Smooth muscle cell of the pulmonary artery (primary cell): ENCODE measurements at places on chromosomes 6 and 20. TPM values are rescaled to one million over a fixed set of nuclear protein-coding genes. Genes with fewer than 3 reads are reported as not detected.

SRMS gene
- not detected in 2 replicates for total RNA-seq

MKKS gene
- 10.7 and 13.7 TPM in 2 replicates for total RNA-seq

OR5V1 gene
- total RNA-seq = not detected in 2 replicates

ELOVL4 gene
- 5.4 and 7.0 TPM in 2 replicates for total RNA-seq

BMP5 gene
- 0.03 and 1.8 TPM in 2 replicates for total RNA-seq

ABCF1 gene
- 43.7 and 55.0 TPM in 2 replicates for total RNA-seq

NNAT gene
- 0.66 TPM in 1 of 2 replicates, not detected in the other for total RNA-seq

CALHM6 gene
- 1.5 and 1.9 TPM in 2 replicates for total RNA-seq

NKX2-2 gene
- not detected in 2 replicates for total RNA-seq

RHAG gene
- not detected in 2 replicates for total RNA-seq

FAXC gene
- total RNA-seq = 0.26 and 0.59 TPM in 2 replicates

OTOR gene
- total RNA-seq = not detected in 2 replicates

TMEM170B gene
- 1.8 and 2.2 TPM in 2 replicates for total RNA-seq

BAG2 gene
- total RNA-seq = 16.5 and 16.6 TPM in 2 replicates

CAP2 gene
- total RNA-seq = 12.3 and 17.9 TPM in 2 replicates

SCUBE3 gene
- 11.8 and 153 TPM in 2 replicates for total RNA-seq

BPIFB1 gene
- total RNA-seq = 0.07 TPM in 1 of 2 replicates, not detected in the other

TMEM244 gene
- total RNA-seq = not detected in 2 replicates

KIAA1755 gene
- 4.7 and 5.9 TPM in 2 replicates for total RNA-seq

GNMT gene
- 0.13 and 0.36 TPM in 2 replicates for total RNA-seq

POM121L2 gene
- total RNA-seq = not detected in 2 replicates

SLC35F1 gene
- total RNA-seq = 0.07 TPM in 1 of 2 replicates, not detected in the other

ISM1 gene
- total RNA-seq = under 0.01 and 0.07 TPM in 2 replicates

PKIB gene
- 6.5 and 35.7 TPM in 2 replicates for total RNA-seq

CD109 gene
- total RNA-seq = 46.1 and 46.4 TPM in 2 replicates

PRDM1 gene
- total RNA-seq = 0.96 and 2.3 TPM in 2 replicates
